ENCODE measurements at places on chromosomes 13 and 19. TPM values are rescaled to one million over a fixed set of nuclear protein-coding genes. Genes with fewer than 3 reads are reported as not detected.

The LILRB5 gene
- polyA plus RNA-seq = 1.9 TPM

The NLRP5 gene
- not detected for polyA plus RNA-seq

DNA sequence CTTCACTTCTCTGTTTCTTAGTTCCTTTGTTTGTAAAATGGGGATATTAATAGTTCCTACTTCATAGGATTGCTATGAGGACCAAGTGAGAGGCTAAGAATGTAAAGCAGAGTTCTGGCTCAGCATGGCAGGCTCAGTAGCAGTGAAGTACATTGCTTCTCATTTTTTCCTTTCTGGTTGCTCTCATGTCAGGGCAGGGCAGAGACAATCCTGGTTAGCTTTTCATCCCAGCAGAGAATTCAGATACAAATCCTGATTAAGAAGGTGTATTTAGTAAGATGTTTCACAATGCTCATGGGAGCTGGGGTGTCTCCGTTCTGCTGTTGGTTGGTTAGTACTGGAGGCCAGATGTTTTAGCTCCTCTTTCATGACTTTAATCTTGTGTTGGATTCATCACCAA is 42.9 kb downstream of the WASF3 start:
- no peak for DNase-seq

DNA sequence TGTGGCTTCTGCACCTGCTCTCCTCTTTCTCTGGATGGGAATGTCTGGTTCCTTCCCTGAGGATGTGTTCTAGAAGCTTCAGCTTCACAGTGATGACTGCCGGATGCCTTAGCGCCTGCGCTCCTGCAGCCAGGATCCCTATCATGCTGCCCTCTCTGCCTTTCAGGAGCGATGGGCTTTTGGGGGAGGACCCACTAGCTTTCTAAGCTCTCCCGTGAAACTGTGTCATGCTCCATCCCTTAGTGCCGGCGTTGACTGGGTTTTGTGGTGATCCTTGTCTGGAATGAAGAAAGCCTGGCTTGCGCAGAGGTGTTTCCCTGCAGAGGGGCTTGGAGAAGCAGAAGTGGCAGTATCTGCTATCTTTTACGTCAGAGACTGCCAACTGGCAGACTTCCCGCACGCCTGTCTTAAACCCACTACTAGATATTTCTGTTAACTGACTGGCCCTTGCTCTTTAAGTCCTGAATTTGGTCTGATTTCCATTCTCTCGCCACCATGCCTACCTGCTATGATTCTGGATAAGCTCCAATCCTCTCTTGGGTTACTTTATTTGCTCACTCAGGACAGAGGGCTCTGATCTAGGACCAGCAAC is 3.8 kb upstream of the KMT2B start:
- no peak for DNase-seq

DNA sequence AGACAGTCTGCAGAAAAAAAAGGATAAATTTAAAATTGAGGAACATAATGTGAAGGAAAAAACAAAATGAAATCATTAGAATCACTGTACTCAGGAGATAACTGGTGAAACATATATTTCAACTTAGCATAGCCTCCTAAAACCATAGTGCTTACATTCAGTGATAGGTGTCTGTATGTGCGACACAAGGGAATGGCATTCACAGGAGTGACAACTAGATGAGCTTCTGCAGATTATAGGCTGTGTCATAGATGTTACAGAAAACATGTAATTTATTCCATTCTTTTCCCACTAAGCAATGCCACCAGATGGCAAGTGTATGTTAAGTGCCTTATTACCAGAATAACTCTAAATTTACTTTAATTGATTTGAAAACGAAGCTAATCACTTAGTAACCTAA is 960.0 kb upstream of the PCDH20 start:
- DNase-seq = peak; percentile 21

- DNase-seq = no peak
Measured at GRCh38 chr13:42377640-42378382, 105.9 kb downstream of the AKAP11 start.

DNA sequence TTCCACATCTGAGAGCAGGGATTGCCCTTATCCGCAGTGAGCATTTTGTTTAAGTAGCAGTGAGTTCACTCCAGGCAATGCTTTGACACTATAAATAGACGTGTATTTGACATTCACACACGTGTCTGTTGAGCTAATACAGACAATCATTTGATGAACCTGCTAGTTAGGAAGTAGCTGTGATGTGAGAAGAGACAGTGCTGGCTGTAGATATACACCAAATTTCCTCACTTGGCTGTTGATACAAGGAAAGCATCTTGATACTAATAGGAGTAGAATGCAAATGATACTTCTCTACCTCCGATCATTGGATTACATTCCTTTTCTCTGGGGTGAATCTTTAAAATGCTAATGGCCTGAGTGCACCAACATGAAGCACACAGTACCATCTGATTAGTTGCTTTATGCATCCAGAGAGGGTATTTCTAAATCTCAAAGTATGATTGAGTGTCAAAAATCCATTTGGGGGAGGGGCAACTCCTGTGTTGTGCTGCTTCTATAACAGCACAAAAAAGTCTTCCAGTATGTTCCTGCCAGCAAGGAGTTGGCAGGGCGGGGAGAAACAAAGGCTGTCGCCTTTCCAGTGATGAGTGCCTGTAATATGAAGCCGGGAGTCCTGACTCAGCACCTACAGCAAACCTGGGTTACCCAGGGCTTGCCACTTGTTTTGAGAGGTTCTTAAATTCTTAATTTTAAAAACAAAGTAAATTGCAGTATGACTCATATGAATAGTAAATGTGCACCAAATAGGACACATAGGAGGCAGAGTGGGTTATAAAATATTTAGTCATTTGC is 7.0 kb downstream of the CUL4A start:
- peak; percentile 54 for DNase-seq

- DNase-seq = no peak
Measured at GRCh38 chr13:20414546-20415305, 110.9 kb downstream of the CRYL1 start.

Measured in brain (organoid and tissue), 16 donors.